Activated naive CD4-positive, alpha-beta T cell treated with Interleukin-2 at 50 U/mL for 16 hours (primary cell): ENCODE measurements at places on chromosomes 7 and 10.

GRCh38 chr10:110058212-110058611, 50.4 kb downstream of the ADD3 start:
- no peak for DNase-seq

DNA sequence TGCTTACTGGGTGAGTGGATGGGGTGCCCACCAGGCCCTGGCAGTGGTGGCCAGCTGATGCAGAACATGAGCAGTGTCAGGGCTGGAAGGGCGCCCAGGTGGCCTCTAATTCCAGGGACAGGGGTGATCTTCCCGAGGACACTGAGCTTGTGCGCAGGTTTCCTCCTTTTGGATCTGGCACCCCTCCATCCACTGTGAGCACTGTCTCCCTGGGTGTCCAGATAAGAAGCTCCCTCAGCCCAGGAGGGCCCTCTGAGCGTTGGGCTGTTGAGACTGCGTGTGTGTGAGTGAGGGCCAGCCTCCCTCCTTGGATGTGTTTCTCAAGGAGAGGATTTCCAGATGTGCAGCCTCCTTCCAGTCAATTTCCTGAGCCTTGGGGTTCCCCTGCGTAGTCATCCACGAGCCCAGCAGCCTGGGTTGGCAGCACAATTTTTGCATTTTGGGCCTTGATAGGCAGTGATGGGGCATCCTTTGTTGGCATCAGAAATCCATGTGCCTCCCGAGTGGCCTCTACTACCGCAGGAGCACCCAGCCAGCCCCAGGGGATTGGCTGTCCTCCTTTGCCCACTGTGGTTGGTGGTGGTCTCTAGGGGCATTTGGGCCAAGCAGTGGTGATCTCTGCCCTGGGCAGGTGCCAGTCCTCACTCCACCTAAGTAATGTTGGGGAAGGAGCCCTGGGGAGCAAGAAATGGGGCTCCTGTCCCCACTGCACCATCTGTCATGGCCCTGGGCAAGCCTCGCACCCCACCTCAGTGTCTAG, 20.9 kb upstream of the BTBD16 start:
- no peak for DNase-seq

- no peak for DNase-seq
Observed at GRCh38 chr10:13865758-13866491, 279.2 kb downstream of the PRPF18 start.

GRCh38 chr10:132606536-132607316, 69.1 kb downstream of the INPP5A start:
- no peak for DNase-seq

GRCh38 chr7:35365523-35365922, 111.6 kb upstream of the TBX20 start:
- no peak for DNase-seq

- DNase-seq, result no peak
Observed at GRCh38 chr10:69662901-69663300, 32.9 kb downstream of the FAM241B start.

GRCh38 chr7:2104716-2105115, 128.0 kb downstream of the MAD1L1 start:
- no peak for DNase-seq

GRCh38 chr7:81659697-81660395, 110.0 kb downstream of the HGF start:
- DNase-seq, result no peak

DNA sequence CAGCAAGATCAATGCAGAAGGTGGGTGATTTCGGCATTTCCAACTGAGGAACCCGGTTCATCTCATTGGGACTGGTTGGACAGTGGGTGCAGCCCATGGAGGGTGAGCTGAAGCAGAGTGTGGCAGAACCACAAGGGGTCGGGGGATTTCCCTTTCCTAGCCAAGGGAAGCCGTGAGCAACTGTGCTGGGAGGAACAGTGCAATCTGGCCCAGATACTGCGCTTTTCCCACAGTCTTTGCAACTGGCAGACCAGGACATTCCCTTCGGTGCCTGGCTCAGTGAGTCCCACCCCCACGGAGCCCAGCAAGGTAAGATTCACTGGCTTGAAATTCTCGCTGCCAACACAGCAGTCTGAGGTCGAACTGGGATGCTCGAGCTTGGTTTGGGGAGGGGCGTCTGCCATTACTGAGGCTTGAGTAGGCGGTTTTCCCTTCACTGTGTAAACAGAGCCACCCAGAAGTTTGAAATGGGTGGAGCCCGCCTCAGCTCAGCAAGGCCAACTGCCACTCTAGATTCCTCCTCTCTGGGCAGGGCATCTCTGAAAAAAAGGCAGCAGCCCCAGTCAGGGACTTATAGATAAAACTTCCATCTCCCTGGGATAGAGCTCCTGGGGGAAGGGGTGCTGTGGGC, 58.6 kb upstream of the SLC26A5 start:
- no peak for DNase-seq

- no peak for DNase-seq
Observed at GRCh38 chr7:40622941-40623501, 488.2 kb downstream of the SUGCT start.

- DNase-seq, result no peak
Observed at GRCh38 chr10:78416031-78417011, 382.7 kb downstream of the RPS24 start.

DNA sequence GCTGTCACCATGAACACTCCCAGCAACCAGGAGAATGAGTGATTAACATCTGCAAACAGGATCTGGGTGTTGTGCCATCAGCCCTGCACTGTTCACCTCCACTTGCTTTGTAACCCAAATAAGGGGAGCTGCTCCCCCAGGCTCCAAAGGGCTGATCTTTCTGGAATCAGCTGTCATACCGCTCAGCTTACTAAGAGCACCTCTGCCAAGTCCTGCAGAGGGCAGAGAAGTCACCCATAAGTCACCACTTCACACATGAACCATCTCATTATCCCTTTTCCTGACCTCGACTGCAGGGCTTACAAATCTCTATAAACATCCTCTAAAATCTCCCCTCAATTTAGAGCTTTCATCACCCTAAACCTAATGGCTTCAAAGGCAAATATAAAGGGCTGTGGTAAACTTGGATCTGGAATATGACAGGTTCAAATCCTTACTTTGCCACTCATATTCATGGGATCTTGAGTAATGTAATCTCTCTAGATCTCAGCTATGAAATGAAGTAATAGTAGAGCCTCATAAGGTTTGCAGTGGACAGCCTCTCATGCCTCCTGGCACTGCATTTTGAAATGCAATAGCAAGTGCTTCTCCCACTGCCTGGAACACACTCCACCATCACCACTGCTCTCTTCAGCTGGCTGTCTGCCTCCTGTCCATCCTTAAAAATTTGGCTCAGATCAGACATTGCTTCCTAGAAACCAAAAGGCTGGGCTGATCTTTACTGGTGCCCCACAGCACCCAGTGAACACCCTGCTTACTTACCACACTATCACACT, 38.8 kb downstream of the ERLIN1 start:
- DNase-seq, result no peak

GRCh38 chr10:17443707-17444387, 10.5 kb downstream of the ST8SIA6 start:
- no peak for DNase-seq

GRCh38 chr10:132489053-132489703, 48.4 kb upstream of the INPP5A start:
- DNase-seq, result no peak

GRCh38 chr10:114048472-114048871, 4.8 kb downstream of the ADRB1 start:
- no peak for DNase-seq

- DNase-seq, result no peak
Observed at GRCh38 chr7:97024209-97025129, at the start of gene DLX5. TSS of gene DLX5 (minus strand) at chr7:97024831. CDS start at chr7:97024623, 208 bp downstream.

DNA sequence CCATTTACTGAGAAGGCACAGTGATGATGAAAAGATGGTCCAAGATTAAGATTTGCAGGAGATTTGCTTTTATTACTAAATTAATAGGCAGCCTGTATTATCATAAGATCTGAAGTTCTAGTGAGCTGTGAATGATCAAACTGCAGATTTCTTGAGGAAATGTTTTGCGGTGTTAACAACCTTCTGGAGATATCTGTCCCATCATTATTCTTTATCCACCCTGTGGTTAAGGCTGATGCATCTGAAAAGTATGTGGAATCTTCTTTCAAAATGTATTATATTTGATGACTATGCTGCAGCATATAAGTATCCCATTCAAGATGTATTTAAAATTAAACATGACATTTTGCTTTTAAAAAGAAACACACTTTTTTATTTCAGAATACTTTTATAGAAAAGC, 150.3 kb downstream of the POLR1F start:
- no peak for DNase-seq

GRCh38 chr10:72088889-72089575, 681 bp upstream of the SPOCK2 start:
- peak; percentile 57 for DNase-seq

GRCh38 chr7:116998567-116999175, 45.4 kb downstream of the ST7 start:
- DNase-seq, result no peak

DNA sequence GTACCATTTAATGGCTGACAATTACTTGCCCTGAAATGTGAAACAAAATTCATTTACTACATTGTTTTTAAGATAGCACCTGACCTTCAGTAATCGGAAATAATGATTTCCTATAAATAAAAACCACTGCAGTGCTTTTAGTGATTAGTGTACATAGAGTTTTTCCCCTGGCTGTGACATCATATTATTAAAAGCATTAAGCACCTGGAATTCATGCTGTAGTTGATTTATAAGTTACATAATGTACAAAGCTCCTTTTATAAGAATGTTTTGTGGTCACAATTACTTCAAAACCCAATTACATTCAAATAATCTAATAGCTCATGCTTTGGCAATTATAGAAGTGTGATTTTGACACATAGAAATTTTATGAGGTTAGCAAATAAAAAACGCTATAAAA, 44.3 kb upstream of the EIF4H start:
- DNase-seq, result no peak

DNA sequence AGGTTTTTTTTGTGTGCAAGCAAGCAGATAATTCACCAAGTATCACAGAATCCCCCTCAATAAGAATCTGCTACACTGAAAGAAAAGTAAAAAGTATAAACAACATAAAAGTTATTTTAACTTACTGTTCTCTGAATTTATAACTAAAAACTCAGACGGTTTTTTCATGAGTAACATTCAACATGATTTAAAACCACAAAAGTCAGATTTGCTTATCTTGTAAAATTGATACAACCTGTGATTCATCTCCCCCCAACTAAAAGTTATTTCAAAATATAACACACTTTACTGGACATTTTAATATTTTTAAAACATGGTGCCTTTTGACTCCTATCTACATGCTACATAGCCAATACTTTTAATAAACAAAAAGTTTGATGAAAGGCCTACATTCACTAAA, 32.8 kb downstream of the TSPAN12 start:
- DNase-seq, result no peak

DNA sequence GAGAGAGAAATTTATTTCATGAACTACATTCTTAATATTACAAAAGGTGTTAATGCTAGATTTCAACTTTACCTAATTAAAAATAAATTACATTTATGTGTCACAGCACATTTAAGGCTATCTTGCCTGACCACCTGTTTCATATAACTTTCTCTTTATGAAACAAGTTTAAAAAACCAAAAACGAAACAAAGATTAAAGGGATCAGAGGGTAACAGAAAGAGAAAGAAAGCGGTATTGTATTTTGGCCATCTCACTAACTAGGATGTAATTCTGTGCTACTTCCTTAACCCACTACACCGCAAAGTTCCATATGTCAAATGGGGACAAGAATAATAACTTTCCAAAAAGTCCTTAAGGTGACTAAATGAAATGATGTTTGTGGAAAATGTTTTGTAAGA, 6.3 kb upstream of the RHOBTB1 start:
- no peak for DNase-seq

- no peak for DNase-seq
Observed at GRCh38 chr10:4545062-4545461, 280.9 kb upstream of the AKR1E2 start.
